ENCODE measurements at places on chromosomes 3 and 15. TPM values are rescaled to one million over a fixed set of nuclear protein-coding genes. Genes with fewer than 3 reads are reported as not detected.

ISLR2 gene
- total RNA-seq: 0.30 TPM

LIPC gene
- 0.35 TPM for total RNA-seq

- peak; percentile 16 for DNase-seq
Measured at GRCh38 chr3:32421991-32422859, 30.6 kb downstream of the CMTM7 start.

DNA sequence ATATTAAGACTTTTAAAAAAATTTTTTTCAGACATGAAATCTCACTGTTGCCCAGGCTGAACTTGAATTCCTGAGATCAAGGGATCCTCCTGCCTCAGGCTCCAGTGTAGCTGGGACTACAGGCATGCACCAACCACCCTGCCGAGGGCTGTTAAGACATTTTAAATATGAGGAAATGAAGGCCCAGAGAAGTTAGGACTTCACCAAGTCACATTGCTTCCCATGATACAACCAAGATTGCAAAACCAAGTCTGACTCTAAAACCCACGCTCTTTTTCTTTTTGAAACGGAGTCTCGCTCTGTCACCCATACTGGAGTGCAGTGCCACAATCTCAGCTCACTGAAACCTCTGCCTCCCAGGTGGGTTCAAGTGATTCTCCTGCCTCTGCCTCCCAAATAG lies 28.0 kb downstream of the PTPN9 start:
- DNase-seq: no peak

COL6A5 gene
- total RNA-seq: not detected

ACOX2 gene
- total RNA-seq: 0.26 TPM

PTH1R gene
- 6.6 TPM for total RNA-seq

RPP25 gene
- total RNA-seq: 0.02 TPM

TMC3 gene
- 0.06 TPM for total RNA-seq

ENTPD3 gene
- total RNA-seq: not detected

- no peak for DNase-seq
Measured at GRCh38 chr3:81483046-81483445, 278.4 kb downstream of the GBE1 start.

- DNase-seq: no peak
Measured at GRCh38 chr15:25408428-25408827, 30.4 kb downstream of the UBE3A start.

DNA sequence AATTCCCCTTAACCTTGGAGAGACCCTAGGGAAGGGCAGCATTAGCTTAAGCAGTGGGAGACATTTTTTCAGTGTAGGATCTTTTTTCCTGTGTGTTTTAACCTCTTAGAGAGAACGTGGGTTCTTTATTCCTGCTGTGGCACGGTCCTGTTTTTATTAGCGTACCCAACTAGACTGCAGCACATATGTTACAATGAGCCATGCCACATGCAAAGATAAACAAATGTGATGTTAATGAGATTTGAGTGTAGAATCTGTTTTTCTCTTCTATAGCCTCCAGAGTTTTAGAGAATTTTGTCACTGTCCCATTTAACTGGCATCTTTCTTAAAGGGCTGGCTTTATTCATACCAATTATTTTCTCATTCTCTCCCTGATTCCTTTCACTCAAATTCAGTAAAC lies 347.5 kb downstream of the CNTN4 start:
- no peak for DNase-seq

Data from SJCRH30 (cell line).